ENCODE measurements at places on chromosomes 3 and 15. TPM values are rescaled to one million over a fixed set of nuclear protein-coding genes. Genes with fewer than 3 reads are reported as not detected.

- peak; percentile 90 for DNase-seq
These were observed 36.2 kb downstream of the BBS4 start for GRCh38 chr15:72722071-72722696.

The KBTBD12 gene
- total RNA-seq = not detected

The TMEM207 gene
- total RNA-seq = not detected

- DNase-seq = no peak
These were observed 158.1 kb upstream of the FEZF2 start for GRCh38 chr3:62531493-62531892.

GRCh38 chr3:99714146-99714545 is 75.8 kb downstream of the COL8A1 start:
- DNase-seq = no peak

- no peak for DNase-seq
These were observed 34.6 kb downstream of the MKRN2 start for GRCh38 chr3:12591456-12591855.

The LRRC2 gene
- 0.52 TPM for total RNA-seq

- no peak for DNase-seq
These were observed 1078.5 kb downstream of the TUSC7 start for GRCh38 chr3:117788061-117788460.

- DNase-seq = peak; percentile 82
These were observed 2.1 kb downstream of the ATP11B start for GRCh38 chr3:182795389-182795782.

DNA sequence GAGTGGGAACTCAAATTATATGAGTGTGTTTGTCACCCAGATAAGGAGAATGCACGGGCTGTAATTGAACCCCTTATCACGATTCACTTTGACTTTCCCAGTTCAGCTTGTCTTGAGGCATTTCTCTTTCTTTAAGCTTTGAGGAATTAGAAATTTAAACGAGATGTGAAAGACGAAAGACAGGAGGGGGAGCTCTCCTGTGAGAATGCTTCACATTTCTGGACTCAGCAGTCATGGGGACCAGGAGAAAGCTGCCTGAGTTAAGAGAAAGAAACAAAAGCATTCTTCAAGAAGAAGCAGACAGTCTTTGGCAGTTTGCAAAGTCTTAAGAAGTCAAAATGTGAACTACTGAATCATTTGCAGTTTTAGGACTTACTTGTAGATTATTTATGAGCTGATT is 205.6 kb downstream of the NECTIN3 start:
- peak; percentile 33 for DNase-seq

GRCh38 chr3:136626493-136626892 is 125.7 kb downstream of the STAG1 start:
- DNase-seq = peak; percentile 46
